ENCODE measurements at places on chromosomes 6 and 20.

DNA sequence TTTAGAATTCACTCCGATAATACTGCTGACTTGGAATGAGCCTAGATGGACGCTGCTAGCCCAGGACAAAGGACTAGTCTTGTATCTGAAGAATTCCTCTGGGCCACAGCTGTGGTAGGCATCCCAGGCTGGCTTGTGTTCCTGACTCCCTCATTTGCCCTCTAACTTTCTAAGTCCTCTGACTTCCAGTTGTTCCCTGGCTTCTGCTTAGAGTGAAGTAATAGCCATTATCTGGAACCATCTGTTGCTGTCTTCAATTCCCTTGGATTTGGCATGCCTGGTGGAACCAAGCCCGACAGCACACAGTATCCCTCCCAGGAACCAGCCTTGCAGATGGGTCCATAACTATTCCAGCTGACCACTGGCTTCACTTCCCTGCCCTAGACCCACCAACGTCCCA, 376.0 kb downstream of the SYNE1 start:
- no peak for DNase-seq

GRCh38 chr6:35024551-35025054, 116.5 kb downstream of the TCP11 start:
- no peak for DNase-seq

- peak; percentile 76 for DNase-seq
Observed at GRCh38 chr6:14117158-14118090, at the start of gene CD83. TSS of gene CD83 (plus strand) at chr6:14117772. CDS start at chr6:14117812, 40 bp downstream.

GRCh38 chr6:41646026-41646795, 7.9 kb downstream of the MDFI start:
- DNase-seq = no peak

DNA sequence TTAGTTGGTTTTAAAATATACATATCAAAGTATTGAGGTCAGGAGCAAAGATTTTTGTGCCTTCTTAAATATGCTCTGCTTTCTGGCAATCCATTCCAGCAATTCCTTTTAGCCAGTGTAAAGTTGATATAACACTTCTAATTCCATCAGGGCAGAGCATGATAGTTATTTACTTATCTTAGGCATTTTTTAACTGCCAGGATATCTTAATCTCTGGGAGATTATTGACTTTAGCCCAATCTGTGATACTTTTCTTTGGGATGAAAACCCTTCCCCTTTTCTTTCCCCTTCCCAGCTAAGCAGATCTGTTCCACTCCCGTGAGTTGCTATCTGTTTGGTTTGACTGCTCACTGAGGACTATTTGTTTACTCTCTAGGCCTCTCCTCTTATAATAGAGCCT, 168.7 kb upstream of the RSPO3 start:
- no peak for DNase-seq

GRCh38 chr6:29892696-29893095, 49.6 kb upstream of the HLA-A start:
- no peak for DNase-seq

GRCh38 chr6:56933650-56934049, 21.3 kb upstream of the BEND6 start:
- DNase-seq = no peak

DNA sequence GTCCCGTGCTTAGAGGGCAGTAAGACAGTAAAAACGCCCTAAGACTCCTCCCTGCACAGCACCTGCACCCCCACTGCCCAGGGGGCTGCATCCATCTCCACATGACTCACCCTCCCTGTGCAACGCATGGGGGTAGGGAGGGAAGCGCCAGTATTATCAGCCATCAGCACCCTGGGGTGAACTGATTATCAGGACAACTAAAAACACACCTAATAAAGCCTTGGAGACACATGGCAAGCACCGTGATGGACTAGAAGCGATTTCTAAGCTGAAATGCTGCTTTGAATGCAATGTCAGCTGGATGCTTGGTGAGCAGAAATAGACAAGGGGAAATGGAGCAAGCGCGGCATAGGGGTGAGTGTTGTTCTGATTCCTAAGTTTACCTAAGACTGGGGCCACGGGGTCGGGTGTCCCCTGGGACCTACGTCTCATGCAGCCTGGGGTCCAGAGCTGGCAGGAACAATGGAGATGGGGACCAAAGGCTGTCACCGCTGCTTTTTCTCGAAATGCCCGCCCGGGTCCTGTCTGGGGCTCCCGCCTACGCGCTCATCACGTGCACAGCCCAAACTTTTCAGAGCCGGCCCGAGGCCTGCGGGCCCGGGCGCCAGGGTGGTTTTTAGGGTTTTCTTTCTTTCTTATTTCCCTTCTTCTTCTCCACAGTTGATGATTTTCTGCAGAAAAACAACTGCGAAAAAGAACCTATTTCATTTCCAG, 702 bp upstream of the TNFAIP3 start:
- no peak for DNase-seq

DNA sequence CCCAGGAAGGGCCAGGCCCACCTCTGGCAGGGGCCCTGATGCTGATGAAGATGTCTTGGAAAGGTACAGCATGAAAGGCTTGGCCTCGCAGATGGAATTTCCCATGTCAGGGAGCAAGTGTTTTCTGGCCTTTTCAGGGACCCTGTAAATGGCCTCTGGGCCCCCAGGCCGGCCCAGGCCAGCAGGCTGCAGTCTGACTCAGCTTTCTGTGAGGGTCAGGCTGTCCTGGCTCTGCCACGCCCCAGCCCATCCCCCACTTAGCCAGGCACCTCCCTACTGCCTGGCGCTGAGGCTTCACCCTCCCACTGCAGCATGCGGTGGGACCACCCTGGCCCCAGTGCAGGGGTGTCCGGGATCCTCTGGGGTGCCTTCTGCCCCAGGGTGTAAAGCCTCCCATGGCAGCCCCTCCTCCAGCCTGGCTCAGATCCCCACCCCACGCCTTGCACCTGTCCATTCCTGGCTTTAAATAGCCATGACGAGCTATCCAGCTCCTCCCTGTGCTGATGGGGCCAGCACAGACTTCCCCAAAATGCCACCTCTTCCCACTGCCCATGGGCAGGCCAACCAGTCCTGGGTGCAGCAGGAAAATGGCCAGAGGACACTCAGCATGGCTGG, 35.6 kb upstream of the GATA5 start:
- DNase-seq = no peak

- DNase-seq = no peak
Observed at GRCh38 chr6:67757465-67758033, 877.5 kb upstream of the ADGRB3 start.

DNA sequence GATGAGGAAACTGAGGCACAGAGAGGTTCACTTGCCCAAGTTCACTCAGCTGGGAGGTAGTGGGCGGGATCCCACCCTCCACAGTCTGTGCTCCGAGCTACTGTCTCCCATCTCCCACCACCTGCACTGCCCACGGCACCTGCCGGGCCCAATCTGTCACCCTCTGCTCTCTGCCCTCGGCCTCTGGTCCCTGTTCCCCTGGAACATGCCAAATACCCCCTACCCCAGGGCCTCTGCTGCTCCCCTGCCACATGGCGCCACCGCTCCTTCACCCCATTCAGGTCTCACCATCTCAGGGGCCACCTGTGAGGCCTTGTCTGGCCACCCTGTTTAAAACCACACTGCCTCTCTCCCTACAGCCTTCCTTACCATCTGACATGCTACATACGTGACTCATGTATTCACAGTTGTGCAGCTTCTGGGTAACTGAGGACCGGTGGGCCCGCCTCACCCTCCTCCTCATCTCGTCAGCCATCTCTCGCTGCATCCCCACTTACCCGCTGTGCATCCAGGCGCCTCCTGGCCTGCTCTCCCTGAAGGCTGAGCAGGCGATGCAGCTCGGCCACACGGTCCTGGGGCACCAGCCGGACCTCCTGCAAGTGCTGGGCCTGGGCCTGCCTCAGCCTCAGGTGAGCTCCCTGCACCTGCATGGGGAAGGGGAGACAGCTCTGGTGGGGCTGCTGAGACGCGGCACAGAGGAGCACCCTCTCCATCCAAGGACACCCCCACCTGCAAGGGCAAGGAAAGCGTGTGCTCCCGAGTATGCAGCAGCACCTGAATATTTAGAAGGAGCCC, 50.6 kb downstream of the GINS1 start:
- no peak for DNase-seq

GRCh38 chr6:126181890-126182289, 158.0 kb upstream of the CENPW start:
- no peak for DNase-seq

GRCh38 chr20:1391640-1392442, 1.0 kb downstream of the FKBP1A start:
- DNase-seq = no peak

DNA sequence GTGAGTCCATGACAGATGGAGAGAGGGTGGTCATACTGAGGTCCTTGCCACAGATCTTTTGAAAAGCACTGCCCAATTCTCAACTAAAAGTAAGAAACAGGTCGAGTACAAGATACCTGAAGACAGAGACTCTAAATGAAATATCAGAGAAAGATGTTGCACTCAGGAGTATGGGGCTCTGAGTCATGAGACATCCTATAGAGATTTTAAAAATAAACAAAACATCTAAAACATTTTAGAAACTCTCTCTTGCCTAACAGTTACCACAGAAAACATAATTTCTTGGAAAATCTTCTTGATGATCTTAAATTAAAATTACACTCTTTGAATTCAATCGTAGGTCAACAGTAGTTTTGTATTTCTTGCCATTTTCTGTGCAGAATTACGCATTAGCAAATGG, 348.9 kb upstream of the MARCKS start:
- no peak for DNase-seq

DNA sequence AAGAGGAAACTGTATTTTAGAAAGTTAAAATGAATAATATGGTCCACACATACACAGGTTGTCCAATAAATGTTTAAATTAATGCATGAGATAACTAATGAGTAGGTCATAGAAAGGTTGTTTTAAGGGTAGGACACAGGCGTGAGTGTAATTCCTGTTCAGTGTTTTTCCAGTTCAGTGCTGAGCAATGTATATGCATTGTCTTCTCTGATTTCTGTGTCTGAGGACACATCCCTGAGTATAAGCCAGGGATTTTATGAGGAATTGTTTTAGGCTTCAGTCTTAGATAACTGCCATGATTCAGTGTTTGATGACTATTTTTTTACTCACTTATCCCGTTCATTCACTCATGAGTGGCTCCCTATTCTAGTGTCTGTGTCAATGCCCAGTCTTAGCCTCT, 298.5 kb upstream of the TBX18 start:
- no peak for DNase-seq

- DNase-seq = no peak
Observed at GRCh38 chr6:93759190-93759589, 339.8 kb upstream of the EPHA7 start.

- DNase-seq = no peak
Observed at GRCh38 chr6:51768087-51768486, 319.3 kb downstream of the PKHD1 start.

- DNase-seq = no peak
Observed at GRCh38 chr6:101393829-101394251, 332 bp downstream of the GRIK2 start.

- no peak for DNase-seq
Observed at GRCh38 chr20:11807054-11808048, 110.3 kb upstream of the BTBD3 start.

DNA sequence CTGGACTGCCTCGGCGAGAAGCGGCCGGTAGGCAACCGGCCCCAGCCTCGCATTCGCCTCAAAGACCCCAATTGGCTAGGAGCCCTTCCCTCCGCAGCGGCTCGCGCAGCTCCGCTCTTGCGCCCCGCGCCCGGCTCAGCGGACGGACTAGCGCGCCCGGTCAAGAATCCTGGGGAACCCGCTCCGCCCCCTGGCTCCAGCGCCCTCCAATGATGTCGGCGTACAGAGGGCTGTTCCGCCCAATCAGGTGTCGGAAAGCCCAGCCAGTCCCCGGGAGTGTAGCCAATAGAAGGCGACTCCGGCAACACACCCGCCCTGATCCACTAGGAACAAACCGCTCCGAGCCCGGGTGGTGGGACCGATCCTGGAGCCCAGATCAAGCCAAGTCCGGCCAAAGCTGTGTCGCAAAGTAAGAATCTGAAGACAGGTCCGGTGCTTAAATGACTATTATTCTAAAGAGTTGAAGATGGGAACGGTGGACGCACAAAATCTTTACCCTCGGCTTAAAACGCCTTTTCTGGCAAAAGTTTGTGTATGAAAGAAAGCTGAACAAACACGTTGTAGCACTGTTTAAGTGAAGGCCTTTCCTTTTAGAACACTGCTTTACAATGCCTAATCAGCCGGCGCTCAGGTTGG, 132.2 kb downstream of the OGFRL1 start:
- no peak for DNase-seq

GRCh38 chr20:19083136-19083621, 129.3 kb upstream of the SLC24A3 start:
- DNase-seq = no peak

- no peak for DNase-seq
Observed at GRCh38 chr20:52744441-52744840, 227.7 kb upstream of the TSHZ2 start.

DNA sequence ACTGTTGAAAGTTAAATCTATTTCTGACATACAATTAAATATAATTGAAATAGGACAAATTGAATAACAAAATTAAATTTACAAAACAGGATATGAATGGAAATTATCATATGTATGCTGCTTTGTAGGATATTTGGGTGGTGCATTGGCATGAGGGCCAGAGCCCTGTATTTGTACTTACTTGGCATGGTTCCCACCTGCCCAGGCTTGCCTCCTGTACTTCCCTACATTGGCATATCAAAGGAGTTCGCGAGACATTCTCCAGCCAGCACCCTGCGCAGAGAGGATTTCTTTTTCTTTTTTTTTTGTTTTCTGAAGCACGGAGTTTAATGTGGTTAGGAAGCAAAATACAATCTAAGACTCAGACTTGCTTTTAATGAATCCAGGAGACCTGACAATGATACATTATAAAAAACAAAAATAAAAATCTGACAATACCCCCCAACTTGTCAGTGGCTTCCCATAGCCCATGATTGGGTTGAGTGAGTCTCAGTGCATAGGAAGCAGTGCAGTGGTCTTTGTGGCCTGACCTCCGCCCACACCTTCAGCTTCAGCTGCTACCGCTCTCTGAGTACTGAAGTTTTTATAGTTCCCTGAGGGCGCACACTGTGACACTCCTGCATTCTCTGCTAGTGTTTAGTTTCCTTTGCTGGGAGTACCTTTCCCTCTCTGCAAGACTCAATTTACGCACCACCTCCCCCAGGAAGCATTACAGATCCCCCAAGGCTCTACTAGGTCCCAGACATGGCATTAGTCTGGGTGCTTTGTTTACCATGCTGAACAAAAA, 440.8 kb downstream of the UTRN start:
- DNase-seq = no peak

GRCh38 chr20:25659999-25660398, 36.2 kb upstream of the NANP start:
- DNase-seq = no peak

GRCh38 chr20:35991142-35991771, 22.9 kb downstream of the CNBD2 start:
- peak; percentile 9 for DNase-seq

GRCh38 chr20:44433751-44434538, 41.7 kb upstream of the TTPAL start:
- DNase-seq = no peak

- no peak for DNase-seq
Observed at GRCh38 chr6:154515826-154516225, 5.3 kb upstream of the CNKSR3 start.

GRCh38 chr6:12844284-12845223, 128.0 kb downstream of the PHACTR1 start:
- DNase-seq = no peak

- no peak for DNase-seq
Observed at GRCh38 chr6:67411036-67411435, 1224.0 kb upstream of the ADGRB3 start.
